Globus pallidus (tissue), 1 donor: ENCODE measurements at places on chromosomes 12 and 14.

- no peak for DNase-seq
Measured at GRCh38 chr12:110424237-110424636, 20.7 kb upstream of the ANAPC7 start.

GRCh38 chr12:15693228-15693911 lies 95.8 kb downstream of the EPS8 start:
- no peak for DNase-seq

- no peak for DNase-seq
Measured at GRCh38 chr12:4506430-4506829, 32.3 kb upstream of the RAD51AP1 start.

- no peak for DNase-seq
Measured at GRCh38 chr12:12171991-12172511, 94.8 kb downstream of the LRP6 start.

DNA sequence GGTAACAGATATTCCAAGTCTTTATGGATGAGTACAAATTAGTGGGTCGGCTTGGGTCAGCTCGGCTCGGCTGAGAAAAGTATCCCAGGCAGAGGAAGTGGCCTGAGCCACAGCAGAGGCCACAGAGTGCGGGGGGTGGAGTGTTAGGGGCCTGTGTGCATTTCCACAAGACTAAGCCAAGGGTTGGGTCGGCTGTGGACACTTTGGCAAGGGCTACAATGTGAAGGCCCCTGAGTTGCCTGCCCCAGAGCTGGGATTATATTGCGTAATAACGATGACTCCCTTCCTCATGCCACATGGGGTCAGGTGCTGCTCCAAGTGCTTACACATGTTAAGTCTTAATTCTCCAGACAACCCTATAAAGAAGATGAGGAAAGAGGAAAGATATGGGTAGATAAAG lies 11.4 kb downstream of the EVL start:
- DNase-seq, result no peak

GRCh38 chr14:54353694-54354093 lies 43.1 kb upstream of the CDKN3 start:
- DNase-seq, result no peak
